ENCODE measurements at places on chromosomes 13 and 19. TPM values are rescaled to one million over a fixed set of nuclear protein-coding genes. Genes with fewer than 3 reads are reported as not detected.

DNA sequence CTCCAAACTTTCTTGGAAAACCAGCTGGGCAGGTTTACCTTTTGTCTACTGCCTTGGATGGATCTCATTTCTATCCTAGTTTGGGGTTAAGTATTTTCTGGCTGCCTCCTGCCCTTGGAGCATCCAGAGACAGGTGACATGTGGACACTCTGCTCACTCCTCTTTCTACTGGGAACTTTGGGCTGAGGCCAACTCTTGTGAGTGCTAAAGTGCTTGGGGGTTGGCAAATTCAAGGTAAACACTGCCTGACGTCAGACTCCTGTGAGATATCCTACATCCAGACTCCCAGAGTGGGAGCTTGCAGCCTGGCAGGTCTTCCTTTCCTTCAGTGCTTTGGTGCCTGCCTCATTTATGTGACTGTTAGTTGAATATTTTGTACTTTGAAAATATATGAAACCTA is 388.1 kb downstream of the KCNRG start:
- DNase-seq: no peak

GRCh38 chr13:85588359-85588758 is 210.9 kb downstream of the SLITRK6 start:
- DNase-seq: no peak

- no peak for DNase-seq
Measured at GRCh38 chr13:102460806-102461205, 59.0 kb upstream of the FGF14 start.

- DNase-seq: no peak
Measured at GRCh38 chr19:3323658-3324057, 42.7 kb upstream of the NFIC start.

DNA sequence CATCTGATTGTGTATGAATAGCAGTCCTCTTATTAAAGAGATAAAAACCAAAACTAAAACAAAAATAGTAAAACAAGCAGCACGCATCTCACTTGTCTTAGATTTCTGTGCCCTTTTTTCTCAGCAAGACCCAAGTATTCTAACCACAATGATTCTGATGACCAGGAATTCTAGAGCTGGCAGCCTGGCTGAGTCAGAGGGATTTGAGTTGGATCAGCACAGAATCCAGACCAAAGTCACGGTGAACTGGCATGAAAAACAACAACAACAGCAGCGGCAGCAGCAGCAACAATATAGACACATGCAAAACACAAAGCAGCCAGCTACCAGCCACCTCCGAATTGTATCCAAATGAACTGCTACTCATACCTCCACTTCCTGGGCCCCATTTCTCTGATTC is 360.5 kb downstream of the KCNRG start:
- DNase-seq: no peak

GRCh38 chr13:114088863-114089262 is 43.6 kb downstream of the RASA3 start:
- DNase-seq: no peak

- DNase-seq: no peak
Measured at GRCh38 chr19:18494267-18494607, 27.6 kb downstream of the ELL start.

DNA sequence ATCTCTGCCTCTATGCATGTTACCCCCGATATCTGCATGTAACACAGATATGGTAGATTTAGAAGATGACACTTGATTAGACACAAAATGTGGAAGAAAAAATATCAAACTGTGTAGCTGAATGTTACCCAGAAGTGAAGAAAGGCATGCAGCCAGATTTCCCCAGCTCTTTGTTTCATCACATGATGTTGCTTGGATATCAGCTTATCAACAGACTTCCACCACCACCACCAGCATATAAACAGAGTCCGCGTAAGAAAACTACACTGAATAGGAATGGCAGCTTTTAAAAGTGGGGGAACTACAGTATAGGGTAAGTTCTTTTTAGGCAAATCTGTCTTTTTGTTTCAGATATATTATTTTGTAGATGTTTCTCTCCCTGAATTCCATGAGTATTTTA is at the start of gene FAM216B:
TSS of gene FAM216B (plus strand) at position 233 of the 400 bp plus-strand sequence. CDS start 2,484 bp downstream, outside the sequence.
- DNase-seq: no peak

Gene FCGBP
- 0.82 TPM for total RNA-seq

GRCh38 chr13:103097366-103097928 is 31.2 kb upstream of the SLC10A2 start:
- DNase-seq: peak; percentile 12

- no peak for DNase-seq
Measured at GRCh38 chr19:33343301-33343700, 30.2 kb upstream of the CEBPG start.

DNA sequence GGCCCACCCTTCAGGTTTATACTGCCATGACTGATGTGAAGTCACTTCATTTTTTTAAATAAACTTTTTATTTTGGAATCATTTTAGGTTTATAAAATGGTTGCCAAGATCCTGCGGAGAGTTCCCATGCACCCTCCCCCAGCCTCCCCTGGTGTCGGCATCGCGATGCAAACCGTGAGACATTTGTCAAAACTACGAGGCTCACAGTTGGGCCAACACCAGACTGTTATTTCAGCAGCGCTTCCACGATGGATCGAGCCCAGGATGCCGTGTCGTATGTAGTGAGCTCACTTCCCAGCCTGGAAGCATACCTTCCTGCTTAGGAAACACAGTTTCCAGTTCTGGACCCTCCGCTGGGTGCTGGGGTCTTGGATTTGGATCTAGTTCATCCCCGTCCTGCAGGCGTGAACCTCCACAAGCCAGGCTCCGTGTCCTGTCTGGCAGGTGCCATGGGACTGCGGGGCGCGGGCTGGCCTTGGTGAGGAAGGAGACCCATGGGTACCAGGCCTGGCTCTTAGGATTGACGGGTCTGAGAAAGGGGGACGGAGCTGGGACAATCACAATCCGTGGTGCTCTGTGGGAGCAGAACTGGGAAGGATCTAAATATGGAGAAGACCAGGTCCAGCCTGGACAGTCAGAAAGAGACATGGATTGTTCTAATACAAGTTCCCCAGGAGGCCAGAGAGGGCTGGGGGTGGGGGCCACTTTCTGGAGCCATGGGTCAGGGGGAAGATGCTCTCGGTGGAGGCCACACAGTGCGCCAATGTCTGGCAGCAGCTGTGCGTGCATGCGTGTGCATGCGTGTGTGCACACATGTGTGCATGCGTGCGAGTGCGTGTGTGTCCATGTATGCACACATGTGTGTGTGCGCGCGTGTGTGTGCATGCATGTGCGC is 2.4 kb upstream of the SBK2 start:
- DNase-seq: no peak

DNA sequence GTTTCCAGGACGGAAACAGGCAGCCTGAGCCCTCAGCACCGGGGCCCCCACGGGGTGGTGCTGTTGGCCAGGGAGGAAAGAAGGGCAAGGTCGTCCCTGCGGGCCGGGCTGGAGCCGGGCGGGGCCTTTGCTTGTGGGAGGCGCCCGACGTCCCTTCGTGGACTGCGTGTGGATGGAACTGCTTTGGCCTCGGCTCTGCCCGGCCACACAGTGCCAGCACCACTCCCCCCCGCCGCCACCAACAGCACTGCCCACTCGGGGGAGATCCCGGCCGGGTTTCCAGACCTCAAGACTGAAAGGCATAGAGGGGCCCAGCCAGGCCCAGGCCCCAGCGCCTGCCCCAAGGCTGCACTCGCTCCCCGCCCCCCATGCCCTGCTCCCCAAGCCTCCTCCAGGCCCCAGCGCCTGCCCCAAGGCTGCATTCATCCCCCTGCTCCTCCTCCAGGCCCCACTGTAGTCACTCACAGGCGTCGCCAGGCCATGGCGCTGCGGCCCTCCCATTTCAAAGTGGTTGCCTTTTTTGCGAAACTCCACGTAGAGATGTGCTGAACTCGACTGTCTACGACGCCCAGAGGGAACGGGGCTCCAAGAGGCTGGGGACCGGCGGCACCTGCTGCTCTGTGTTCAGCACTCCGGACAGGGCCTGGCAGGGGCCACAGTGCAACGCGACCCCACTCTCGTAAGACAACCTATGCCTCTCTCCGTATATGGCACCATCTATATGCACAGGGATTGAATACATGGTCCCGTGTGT is 22.5 kb downstream of the C13orf46 start:
- DNase-seq: peak; percentile 88

Gene U2AF2
- 70.1 TPM for total RNA-seq

DNA sequence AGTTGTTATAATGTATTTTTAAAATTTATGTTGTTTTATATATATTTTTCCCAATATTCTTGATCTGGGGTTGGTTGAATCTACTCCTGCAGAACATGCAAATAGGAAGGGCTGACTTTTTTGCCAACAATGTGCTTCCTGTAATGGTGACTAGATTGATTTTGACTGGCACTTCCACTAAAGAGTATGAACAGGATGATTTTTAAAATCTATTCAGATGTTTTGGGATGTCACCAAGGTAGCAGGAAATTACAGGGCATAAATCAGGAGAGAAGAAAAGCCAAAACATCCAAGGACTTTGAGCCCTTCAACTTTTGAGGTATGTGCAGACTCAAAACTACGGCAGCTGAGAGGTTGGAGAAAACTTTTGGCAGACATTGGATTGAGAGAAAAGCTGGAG is 1047.6 kb downstream of the SLITRK5 start:
- DNase-seq: no peak

DNA sequence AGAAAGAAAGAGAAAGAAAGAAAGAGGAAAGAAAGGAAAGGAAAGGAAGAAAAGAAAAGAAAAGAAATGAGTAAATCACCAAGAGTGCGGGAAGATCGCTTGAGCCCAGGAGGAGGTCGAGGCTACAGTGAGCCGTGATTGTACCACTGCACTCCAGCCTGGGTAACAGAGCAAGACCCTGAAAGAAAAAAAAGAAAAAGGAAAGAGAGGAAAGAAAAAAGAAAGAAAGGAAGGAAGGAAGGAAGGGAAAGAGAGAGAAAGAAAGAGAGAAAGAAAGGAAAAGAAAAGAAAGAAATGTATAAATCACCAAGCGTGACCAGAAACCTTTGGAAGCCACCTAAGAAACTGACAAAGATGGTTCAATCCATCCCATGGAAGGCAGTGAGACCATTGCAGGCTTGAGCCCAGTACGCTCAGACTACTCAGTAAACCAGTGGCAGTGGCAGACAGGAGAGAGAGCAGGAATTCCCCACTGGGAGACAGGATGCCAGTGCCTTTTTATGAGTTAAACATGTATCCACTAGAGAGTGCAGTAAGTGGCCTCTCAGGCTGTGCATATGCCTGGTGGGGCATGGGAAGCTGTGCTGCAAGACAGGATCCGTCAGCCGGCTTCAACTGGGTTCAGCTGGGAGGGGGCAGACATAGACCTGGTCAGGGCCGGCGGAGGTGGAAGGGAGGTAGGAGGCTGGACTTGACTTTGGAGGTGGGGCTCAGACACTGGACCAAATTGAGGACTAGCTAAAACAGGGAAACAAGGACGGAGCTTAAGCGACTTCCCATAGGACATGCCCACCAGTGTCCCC is 4.8 kb downstream of the GPR42 start:
- DNase-seq: no peak

DNA sequence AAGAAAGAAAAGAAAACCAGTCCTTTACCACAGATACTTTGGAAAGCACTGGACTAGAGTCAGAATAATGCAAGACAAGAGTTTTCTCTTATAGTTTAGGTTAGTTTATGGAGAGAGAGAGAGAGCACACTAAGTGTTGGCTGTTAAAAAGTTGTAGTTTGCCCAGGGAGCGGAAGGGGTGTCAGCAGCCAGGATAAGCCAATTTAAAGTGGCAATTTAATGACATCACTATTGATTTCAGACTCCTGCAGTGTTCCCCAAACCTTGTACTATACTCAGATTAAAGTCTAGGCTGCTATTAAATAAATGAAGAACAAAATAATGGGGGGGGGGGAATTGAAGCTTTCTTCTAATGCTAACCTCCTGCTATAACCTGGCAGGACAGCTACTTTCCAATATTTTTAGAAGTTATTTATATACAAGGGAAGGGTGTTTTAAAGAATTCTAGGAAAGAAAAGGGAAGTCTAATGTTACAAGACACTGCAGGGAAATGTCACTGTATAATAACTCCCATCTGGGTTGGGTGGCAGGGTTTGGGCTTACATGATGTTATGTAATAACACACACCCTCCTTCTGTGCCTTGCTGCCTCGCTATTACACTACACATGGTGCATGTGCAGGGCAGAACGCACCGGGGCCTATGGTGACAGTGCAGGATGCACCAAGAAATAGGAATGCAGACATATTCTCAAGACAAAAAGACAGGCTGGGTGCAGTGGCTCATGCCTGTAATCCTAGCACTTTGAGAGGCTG is 19.9 kb downstream of the TPT1 start:
- no peak for DNase-seq

GRCh38 chr13:90205081-90205480 is 1142.4 kb upstream of the MIR17HG start:
- no peak for DNase-seq

Gene TMEM272
- total RNA-seq: 1.6 TPM

Gene IRGC
- not detected for total RNA-seq

DNA sequence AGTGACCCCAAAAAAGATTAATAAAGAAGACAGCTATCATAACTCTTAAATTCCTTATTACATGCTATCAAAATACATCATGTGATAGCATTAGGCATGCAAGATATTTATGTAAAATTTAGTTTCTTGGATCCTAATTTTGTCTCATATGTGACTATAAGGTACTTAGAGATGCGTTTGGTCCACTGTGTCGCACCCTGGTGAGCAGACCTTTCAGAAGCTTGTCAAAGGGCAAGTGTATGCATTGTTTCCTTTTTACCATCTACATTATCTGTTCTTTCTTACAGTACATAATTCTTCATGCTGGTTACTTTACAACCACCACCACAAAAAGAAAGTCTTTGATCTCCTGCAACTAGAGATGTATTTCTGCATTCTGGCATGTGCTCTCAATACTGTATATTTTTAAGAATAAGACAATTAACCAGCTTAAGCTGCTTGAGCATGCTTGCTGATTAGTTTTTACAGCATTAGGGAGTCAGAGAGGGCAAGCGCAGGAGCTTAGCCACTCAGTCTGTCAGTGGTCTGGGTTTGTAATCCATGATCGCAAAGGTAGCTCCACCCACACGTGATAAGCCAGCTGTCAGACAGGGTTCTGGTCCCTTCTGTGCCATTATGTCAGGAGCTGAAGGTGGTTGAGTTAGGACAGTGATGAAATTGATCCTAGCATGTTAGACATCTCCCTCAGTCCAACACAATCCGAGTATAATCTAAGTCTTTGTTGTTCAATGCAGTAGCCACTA is 500.9 kb downstream of the MYO16 start:
- no peak for DNase-seq

DNA sequence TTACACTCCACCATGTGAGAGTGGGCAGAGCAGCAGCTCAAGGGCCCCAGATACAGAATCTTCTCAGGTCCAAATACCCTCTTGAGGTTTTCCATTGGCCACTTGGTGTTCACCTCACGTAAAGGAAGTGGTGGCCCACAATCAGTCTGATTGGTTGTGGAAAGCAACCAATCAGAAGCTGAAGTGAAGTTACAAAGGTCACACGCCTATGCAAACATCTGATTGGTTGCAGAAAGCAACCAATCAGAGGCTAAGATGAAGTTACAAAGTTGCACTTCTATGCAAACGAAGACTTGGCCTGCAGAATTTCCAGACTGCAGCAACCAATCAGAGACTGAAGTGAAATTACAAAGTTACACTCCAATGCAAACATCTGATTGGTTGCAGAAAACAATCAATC is 14.3 kb upstream of the TM9SF2 start:
- DNase-seq: no peak

- no peak for DNase-seq
Measured at GRCh38 chr13:48184260-48184659, 48.7 kb upstream of the ITM2B start.
